ENCODE measurements at places on chromosomes 3 and 15.

- no peak for DNase-seq
Observed at GRCh38 chr3:188435266-188435665, 281.3 kb downstream of the LPP start.

DNA sequence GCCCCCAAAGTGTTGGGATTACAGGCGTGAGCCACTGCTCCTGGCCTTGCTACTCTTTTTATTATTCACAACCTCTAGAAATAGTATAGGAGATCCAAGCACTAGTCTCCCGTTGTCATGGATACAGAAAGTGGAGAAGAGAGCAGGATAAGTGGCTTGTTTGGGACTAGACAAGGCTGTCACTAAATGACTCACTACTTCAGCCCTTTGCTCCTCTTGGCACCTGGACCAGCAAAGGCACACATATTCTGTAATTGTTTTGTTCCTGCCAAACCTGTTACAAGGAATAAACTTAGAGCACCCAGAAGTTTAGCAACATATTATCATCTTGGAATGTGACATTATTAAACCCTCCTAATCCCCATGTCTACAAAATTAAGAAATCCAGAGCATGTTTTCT, 427.2 kb upstream of the THBS1 start:
- DNase-seq: no peak

DNA sequence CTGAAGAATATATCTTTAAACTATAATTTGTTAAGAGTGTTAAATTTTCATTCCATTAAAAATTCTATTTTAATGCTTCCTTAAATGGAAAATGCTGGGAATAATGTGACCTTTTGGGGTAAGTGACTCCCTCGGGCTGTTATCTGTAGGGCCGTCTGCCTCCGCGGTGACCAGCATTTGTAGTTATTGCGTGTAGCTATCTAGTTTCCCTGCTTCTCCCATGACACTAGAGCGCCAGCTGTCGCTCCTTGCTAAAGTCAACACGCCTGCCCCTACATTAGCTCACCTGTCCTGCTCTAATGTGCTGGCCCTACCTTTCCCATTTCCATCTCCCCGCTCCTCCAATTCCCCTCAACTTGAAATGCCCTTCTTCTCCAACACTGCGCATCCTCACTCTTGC, 12.4 kb upstream of the CHRM5 start:
- DNase-seq: no peak

GRCh38 chr3:102757950-102758349, 323.1 kb downstream of the ZPLD1 start:
- DNase-seq: no peak

DNA sequence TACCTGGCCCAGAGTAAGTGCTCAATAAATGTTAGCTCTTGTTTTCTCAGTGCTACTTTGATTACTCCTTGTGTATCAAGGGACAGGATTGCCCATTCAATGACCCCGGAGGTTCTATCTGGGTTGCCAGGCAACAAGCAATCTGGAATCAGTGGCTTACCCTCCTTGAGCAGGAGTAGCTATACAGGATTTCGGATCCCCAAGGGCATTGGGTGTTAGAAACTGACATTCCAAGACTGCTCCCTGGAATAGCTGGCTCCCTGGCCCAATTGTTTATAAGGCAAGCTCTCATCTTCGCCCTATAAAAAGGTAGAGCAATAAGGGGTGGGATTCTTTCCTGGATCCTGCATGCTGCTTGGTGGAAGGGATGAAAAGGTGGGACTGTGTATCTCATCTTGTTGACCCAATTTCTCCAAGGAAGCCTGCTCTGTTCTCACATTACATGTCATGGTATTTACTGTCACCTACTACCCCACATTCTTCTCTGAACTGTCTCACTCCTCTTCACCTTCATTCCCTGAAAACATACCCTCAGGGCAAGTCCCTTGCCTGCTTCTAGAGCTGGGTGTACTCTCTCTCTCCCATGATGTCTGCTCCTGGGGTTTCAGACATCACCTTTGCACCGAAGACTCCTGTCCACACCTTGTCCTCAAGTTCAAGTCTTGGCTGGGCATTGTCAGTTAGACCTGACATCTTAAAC, 26.4 kb upstream of the SCN10A start:
- no peak for DNase-seq

- DNase-seq: no peak
Observed at GRCh38 chr3:21551019-21551418, 200.0 kb downstream of the ZNF385D start.

DNA sequence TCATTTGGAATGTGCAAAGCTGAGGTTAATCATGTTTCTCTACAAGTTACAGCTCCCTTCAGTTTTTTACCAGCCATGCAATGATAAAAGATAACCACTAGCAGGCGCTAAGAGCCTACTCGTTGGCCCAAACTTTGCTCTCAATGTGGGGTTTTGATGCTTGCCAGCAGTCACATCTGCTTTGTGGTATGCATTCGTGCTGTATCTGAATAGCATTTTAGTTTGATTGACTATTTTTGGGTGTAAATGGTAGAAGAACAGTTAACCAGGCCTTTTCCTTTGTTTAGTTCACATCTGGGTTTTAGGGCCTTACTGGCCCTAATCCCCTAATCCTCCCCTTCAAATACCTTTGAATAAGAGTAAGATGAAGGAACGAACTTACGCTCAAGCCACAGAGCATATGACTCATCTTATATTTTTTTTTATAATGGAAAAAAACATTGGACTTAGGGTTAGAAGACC, 4.4 kb upstream of the CLDN11 start:
- peak; percentile 8 for DNase-seq

All from activated CD4-positive, alpha-beta T cell treated with anti-CD3 and anti-CD28 coated beads for 24 hours (primary cell).